ENCODE measurements at places on chromosomes 13 and 19.

DNA sequence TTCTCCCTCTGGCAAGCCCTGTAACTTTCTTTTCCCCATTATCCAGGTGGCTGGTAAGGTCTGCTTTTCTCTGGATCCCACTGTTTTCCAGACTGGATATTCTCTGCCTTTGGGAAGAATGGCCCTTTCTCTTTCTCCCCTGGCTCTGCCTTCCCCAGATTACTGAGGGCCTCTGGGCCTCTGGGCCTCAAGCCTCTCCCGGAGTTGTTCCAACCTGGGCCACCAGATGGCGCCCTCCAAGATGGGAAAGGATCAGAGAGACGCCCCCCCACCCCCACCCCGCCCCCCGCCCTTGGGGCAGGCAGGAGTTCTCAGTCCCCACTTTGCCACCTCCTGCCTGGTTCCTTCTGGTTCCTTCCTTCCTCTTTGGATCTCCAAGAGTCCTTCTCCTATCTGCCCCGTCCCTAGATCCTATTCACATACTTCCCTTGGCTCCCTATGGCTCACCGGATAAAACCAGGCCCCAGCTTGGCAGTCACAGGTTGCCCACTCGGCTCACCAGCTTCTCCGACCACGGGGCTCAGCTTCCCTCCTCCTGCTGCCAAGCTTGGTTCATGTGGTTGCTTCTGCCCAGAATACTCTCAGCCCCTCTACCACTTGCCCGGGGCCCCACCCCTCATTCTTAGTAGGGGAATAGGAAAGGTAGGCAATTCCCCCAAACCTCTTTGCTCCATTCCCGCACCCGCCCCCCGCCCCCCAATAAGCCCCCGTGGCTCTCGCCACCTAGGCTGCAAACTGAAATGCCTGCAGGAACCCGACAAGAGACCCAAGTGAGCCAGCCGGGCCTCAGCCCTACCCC, 13.1 kb downstream of the EPS8L1 start:
- DNase-seq = peak; percentile 41

DNA sequence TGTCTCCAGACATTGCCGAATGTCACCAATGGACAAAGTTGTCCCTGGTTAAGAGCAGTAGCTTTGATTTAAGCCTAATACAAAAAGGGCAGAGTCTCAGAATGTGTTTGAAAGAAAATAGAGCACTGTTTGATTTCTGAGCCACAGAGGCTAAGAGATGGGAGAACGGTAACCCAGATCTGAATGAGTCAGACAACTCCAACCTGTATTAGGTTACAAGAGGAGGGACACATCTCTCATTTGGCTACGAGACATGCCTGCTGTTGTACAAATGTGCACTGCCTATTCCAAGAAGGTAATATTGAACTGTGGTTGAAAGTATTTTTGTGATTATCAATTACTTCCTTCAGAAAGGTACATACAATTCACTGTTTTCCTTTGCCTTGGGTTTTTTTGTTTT, 4.9 kb upstream of the HSPH1 start:
- no peak for DNase-seq

GRCh38 chr19:8478598-8478997, 23.8 kb downstream of the PRAM1 start:
- no peak for DNase-seq

DNA sequence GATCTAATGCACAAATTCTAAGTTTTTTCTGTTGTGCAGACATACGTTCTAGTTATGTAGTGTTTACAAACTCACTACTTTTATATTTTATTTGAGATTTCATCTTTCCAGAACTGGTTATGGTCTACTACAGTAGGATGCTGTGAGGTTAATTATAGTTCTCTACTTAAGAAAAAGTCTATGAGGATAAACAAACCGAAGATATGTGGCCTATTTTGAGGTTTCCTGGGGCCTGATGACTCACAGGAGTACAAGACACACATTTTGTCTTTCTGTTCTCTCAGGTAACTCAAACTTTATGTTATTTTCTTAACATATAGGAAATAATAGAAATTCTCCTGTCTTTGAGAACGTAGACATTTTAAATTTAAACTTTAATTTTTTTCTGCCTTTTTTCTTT, 45.1 kb downstream of the PCDH20 start:
- DNase-seq = no peak

- no peak for DNase-seq
These were observed 489 bp upstream of the ZNF653 start for GRCh38 chr19:11506101-11506555.

DNA sequence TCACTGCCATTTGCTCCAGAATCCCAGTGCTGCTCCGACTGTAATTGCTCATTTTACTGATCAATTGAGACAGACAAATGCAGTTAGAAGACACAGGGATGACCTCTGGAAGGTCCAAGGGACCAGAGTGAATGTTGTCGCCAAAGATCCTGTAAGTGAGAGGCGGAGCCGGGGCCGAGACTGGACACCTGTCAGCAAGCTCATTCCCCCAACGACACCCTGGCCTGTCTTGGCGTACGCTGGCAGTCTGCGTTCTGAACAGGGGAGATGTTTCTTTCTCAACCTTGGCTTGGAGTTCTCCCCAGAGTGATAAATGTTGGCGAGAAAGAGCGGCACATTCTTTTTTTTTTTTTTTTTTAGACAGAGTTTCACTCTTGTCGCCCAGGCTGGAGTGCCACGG, 24.2 kb downstream of the GADD45B start:
- DNase-seq = no peak

DNA sequence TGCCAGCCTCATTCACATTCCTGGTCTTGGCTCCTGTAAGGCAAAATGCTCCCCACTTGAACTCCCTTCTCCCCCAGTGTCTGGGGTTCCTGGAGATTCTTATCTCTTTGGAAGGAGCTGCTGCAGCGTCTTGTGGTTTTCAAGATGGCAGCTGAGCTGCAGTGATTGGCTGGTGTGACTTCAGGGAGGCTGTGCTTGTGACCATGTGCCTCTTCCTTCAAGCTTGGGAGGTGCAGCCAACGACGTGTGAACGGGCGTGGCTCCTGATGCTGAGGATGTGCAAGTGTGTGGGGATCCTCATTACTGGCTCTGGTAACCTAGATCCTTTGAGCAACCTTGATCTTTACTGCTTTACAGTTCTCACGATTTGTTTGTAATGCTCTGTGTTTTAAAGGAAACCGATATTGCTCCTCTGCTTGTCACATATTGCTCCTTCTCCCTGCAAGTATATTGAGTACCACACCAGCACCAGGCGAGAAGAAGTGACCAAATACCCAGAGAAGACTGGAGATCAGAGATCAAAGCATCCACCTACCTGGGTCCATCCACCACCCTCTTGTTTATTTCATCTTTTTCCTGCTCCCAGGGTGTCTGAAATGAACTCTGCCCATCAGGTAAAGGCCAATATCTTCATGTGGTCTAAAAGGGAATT, 208.5 kb downstream of the FGF9 start:
- DNase-seq = no peak

- DNase-seq = no peak
These were observed 140.9 kb upstream of the MAB21L1 start for GRCh38 chr13:35617420-35617819.

DNA sequence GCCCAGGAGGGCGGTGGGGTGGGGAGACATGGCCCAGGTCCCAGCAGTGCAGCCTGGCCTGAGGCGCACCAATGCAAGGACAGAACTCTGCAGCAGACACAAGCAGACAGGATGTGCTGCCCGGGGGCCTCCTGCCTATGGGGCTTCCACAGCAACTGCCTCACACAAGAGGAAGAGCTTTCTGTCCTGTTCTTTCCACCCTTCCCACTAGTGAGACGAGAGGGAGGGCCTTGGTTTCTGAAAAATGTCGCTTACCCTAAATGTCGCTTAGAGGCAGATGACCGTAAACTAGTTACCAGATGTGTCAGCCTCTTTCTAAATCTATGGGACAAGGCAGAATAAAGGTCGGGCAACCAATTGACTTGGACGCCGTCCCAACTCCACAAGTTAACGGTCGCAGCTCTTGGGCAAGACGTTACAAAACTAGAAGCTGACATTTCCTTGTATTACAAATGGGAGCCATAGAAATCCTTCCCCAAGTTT, at the start of gene LAIR1:
TSS of gene LAIR1 (minus strand) at position 157 of the 483 bp plus-strand sequence. CDS start at position 30, 127 bp downstream.
- no peak for DNase-seq

GRCh38 chr13:35966024-35966423, 165.2 kb downstream of the DCLK1 start:
- DNase-seq = no peak

- DNase-seq = no peak
These were observed 39.3 kb downstream of the LMO7 start for GRCh38 chr13:75675421-75675820.

DNA sequence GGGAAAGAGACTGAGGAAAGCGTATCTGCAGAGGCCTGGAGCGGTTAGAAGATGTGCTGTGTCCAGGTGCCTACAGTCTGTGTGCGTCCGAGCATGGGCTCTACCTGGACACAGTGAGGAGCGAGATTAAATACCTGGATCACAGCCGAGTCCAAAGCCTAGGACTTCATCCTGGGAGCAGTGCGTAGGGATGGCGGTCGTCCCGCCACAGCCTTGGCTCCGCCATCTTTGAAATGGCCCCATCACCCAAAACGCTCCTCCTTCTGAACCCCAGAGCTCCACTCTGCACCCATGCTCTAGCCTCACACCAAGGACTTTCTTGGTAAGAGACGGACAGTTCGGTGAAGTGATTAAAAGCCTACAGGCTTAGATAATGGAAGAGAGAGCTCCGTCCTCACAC, 19.8 kb downstream of the GP6 start:
- DNase-seq = no peak

GRCh38 chr19:46116121-46116520, 8.4 kb downstream of the IGFL3 start:
- no peak for DNase-seq

GRCh38 chr13:24215732-24216131, 55.2 kb downstream of the SPATA13 start:
- peak; percentile 47 for DNase-seq

GRCh38 chr19:48578891-48579290, 26.9 kb downstream of the SULT2B1 start:
- no peak for DNase-seq

GRCh38 chr13:46476174-46476573, 76.8 kb upstream of the LRCH1 start:
- no peak for DNase-seq

DNA sequence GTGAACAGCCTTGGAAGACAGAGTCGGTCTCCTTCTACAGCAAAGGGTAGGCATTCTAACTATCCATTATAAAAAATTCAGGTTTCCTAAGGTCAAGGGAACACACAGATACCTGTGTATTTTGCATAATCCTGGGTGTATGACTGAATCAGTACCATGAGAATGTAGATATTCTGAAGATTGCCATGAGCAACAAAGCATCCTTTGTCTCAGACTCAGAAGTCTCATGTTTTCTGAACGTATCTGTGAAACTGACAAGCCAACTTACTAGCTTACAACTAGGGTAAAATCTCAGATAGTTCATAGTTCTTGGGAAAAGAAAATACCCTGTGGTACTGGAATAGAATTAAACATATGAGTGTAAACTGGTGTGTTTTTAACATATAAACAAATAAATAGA, 6.5 kb downstream of the ZNF566 start:
- no peak for DNase-seq

- DNase-seq = no peak
These were observed 63.1 kb downstream of the CCNA1 start for GRCh38 chr13:36495431-36495830.

- no peak for DNase-seq
These were observed 56.9 kb upstream of the SLC15A1 start for GRCh38 chr13:98809345-98809777.

DNA sequence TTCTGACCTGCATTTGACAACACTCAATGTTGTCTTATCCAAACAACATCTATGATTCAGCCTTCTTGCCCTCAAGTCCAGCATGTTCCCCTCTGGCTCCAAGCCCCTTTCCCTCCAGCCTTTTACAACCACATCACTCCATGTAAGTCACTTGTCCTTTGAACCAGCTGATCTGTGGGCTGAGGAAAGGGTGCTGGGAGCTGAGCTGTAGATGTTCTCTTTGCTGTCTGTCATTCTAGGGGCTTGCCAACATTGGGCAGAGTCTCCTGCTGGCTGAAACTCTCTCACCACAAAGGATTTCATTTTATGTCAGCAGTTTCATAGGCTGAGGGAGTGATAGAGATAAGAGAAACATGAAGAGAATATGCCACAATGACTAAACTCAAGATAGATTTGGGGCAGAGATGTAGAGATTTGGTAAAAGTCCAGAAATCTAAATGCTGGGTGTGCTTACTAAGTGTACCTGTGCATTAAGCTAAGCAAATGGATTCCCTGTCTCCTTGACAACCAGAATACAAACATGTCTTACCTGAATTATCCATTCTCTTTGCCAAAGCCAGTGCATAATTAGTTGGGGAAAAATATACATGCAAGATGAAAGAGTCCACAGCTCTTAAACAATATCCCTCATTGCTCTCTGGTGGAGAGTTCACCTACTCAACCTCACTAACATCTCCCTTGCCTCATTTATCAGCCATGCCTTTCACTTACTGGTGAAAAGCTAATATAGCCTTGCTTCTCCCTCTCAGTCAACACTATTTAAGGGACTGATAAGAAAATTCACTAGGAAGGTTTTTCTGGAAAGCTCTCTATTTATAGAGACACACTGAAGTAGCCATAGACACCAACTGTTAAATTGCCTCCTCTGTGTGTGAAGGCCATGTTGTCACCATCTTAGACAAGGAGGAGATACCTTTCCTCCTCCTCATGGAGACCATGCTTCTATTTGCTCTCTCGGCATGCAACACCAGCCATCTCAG, 175.5 kb upstream of the SERP2 start:
- DNase-seq = no peak

DNA sequence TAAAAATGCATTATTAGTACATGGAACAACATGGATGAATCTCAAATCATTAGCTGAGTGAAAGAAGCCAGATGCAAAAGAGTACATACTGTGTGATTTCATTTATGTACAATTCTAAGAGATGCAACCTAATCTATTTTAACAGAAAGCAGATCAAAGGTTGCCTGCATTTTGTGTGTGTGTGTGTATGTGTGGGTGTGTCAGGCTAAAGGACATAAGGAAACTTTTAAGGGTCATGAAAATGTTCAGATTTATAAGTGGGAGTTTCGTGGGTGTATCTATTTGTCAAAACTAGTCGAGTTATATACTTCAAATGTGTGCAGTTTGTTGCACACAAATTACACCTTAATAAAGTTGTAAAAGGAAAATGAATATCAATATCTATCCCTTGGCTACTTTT, 17.9 kb upstream of the NEK3 start:
- no peak for DNase-seq

DNA sequence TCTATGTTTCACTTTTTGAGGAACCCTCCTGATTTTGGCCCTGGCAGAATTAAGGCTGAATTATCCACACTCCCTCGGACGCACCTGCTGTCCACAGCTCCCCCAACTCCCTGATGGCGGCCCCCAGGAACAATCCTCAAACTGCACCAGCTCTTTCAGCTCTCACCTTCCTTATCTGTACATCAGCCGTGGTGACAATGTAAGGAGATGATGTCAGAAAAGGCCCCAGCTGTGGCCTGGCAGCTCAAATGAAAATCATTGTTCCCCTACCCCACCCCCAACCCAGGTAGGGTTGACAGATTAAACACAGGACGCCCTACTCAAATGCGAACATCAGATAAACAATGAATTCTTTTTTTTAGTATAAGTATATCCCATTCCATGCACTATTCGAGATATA, 35.0 kb upstream of the KLF2 start:
- DNase-seq = no peak

- DNase-seq = no peak
These were observed at the start of gene LPAR2 for GRCh38 chr19:19627621-19628500. LPAR2 (minus strand) TSS chr19:19628220; CDS start chr19:19627275, 945 bp downstream.
